ENCODE measurements at places on chromosomes 3 and 15. TPM values are rescaled to one million over a fixed set of nuclear protein-coding genes. Genes with fewer than 3 reads are reported as not detected.

DNA sequence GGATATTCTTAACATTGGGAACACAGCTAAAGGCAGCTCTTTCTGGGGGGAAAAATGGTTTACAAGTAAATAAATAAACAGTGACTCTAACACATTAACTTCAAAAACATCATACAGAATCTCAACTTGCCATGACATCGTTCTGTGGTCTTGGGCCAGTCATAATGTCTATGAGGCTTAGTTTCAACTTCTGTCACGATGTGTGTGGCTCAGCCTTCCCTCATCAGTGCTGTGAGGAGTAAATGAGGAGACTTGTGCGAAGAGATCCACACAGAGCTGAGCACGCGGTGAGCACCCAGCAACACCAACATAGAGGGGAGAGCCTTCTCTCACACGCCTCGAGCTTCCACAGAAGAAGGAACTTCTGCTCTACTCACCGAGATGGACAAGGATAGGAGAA is 49.0 kb downstream of the DZIP1L start:
- no peak for DNase-seq
- H3K27ac ChIP-seq: no peak overlapping the region
- H3K36me3 ChIP-seq: peaks cover 47% of the 10 kb centered on the region
- no peaks in the 10 kb centered on the region for H3K27me3 ChIP-seq

- H3K4me1 ChIP-seq: peaks cover 30% of the 10 kb centered on the region
- DNase-seq: no peak
- H3K4me3 ChIP-seq: no peak overlapping the region
- no peaks in the 10 kb centered on the region for H3K36me3 ChIP-seq
Observed at GRCh38 chr3:99958222-99958912, 140.7 kb downstream of the CMSS1 start.

DNA sequence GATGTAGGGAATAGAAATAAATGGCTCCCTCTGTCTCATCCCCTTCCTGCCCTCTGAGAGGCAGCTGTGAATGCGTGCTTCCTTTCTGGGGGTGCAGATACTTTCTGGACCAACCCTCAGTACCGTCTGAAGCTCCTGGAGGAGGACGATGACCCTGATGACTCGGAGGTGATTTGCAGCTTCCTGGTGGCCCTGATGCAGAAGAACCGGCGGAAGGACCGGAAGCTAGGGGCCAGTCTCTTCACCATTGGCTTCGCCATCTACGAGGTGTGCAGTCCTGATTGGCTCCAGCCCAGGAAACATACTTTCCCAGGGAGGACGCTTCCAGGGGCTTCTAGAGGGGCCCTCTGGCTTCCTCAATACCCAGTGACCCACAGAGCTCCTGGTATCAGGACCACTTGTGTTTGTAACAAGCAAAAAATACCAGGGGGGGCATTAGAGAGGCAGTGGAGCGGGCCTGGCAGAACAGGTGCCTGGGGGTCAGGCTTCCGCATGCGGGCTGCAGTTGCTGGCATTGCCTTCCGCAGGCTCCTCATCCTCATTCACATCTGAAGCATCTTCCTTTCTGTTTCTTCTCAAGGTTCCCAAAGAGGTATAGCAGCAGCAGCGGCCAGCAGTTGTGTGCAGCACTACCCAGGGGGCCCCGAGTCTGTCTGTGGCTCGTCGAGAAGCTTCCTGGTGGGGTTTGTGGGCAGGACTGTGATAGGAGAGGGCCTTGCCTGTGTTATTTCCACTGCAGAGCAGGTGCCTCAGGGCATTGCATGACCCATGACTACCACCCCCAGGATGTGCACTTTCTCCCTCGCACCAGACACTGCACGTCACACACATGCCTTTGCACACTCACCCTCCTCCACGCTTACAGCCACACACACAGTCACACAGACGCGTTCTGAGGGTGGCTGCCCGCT is 42.5 kb downstream of the CAPN3 start:
- no peak overlapping the region for H3K27ac ChIP-seq
- H3K4me3 ChIP-seq: no peak overlapping the region
- H3K27me3 ChIP-seq: no peaks in the 10 kb centered on the region
- H3K4me1 ChIP-seq: no peaks in the 10 kb centered on the region
- no peak for DNase-seq

GRCh38 chr3:177448987-177449359 is 251.7 kb upstream of the TBL1XR1 start:
- peaks cover 16% of the 10 kb centered on the region for H3K4me1 ChIP-seq
- DNase-seq: no peak
- H3K36me3 ChIP-seq: no peaks in the 10 kb centered on the region
- H3K27me3 ChIP-seq: no peaks in the 10 kb centered on the region
- no peak overlapping the region for H3K4me3 ChIP-seq

- H3K4me1 ChIP-seq: no peaks in the 10 kb centered on the region
- H3K27ac ChIP-seq: no peak overlapping the region
- no peaks in the 10 kb centered on the region for H3K36me3 ChIP-seq
- no peak overlapping the region for H3K4me3 ChIP-seq
Observed at GRCh38 chr15:60842694-60843093, 363.8 kb upstream of the ICE2 start.

GRCh38 chr15:39543651-39544050 is 37.2 kb upstream of the THBS1 start:
- no peak overlapping the region for H3K4me3 ChIP-seq
- H3K4me1 ChIP-seq: no peaks in the 10 kb centered on the region
- H3K36me3 ChIP-seq: no peaks in the 10 kb centered on the region
- no peaks in the 10 kb centered on the region for H3K27me3 ChIP-seq
- DNase-seq: no peak

RHCG gene
- total RNA-seq: not detected

Data from GM23248 (cell line).